ENCODE measurements at places on chromosomes 2 and 18.

DNA sequence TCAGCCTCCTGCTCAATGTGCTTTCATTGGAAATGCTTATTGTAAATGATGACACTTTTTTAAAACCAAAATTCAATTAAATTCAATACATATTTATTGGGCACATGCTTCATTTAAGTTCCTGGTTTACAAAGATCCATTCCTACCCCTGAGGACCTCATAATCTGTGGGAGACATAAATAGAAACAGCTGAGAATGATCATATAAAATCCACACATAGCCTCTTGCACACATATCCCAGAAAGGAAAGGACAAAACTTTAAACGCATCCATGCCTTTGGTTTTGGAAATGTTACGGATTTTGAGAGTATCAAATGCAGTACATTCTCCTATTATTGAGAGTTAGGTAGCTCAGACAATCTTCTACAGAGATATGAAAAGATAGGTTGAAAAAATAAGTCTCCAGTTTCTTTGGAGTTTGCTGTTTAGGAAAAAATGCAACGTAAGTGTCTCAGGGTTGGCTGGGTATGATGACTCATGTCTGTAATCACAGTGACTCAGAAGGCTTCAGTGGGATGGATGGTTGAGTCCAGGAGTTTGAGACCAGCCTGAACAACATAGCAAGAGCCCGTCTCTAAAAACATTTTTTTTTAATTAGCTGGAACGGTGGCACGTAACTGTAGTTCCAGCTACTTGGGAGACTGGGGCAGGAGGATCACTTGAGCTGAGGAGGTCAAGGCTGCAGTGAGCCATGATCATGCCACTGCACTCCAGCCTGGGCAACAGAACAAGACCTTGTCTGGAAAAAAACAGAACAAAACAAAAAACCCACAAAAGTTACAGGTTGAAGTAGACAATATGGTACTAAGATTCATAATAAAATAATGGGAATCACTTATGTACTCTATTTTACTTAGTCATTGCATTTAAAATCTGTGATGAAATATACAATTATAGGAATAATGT lies 3.9 kb upstream of the PRELID3A start:
- peak; percentile 89 for DNase-seq

- no peak for DNase-seq
These were observed 33.7 kb downstream of the SLC9A4 start for GRCh38 chr2:102506743-102507142.

GRCh38 chr2:102236132-102236531 lies 49.3 kb downstream of the IL1RL2 start:
- DNase-seq, result no peak

GRCh38 chr2:216770717-216771116 lies 75.4 kb upstream of the IGFBP5 start:
- DNase-seq, result no peak

DNA sequence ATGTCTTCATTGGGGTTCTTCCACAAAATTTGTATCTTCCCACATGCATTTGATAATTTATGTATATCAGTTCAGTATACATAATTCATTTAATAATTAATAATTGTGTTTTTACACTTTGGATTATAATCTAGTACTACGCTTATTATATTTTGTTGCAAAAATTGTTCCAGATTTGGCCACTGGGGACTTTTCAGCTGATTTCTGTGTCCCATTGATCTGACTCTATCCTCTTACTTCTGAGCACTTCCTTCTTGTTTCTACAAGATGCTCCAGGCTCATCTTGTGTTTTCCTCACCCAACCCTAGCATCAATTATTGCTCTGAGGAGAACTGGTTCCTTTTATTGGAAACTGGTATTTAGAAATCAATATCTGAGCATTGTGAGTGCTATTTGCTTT lies 215.3 kb upstream of the CDH19 start:
- no peak for DNase-seq

DNA sequence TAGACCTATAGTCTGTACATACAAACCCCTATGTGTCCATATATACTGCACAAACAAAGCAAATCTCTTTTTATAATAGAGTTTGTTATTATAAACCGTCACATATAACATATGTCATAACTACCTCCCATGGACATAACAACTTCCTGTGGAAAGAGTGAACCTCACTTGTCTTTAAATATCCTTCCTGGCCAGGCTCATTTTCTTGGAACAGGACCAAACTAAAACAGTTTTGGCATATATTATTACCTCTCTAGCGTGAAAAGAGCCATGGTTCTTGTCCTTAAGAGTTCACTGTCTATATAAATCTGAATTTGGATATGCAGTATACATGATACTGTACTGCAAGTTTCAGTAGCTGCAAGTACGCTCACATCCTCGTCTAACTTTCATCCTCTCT lies 28.3 kb upstream of the DNAJC27 start:
- no peak for DNase-seq

DNA sequence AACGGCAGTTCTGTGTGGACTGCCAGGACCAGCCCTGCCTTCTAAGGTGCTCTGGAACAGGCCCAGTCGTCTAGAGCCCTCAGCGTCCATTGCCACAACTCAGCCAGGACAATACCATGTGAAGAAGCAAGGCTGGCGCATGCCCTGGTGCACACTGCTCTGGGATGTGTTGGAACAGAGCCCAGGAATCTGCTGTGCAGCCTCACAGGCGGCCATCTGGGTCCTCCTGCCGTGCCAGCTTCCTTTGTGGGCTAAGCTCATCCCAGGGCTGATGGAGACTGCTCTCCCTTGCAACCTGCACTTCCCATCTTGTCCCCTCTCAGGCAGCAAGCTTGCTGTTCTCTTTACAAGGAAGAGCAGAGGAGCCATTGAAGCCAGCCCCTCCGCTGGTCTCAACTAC lies 246.4 kb upstream of the PXDN start:
- no peak for DNase-seq

GRCh38 chr2:142320067-142320466 lies 189.3 kb upstream of the LRP1B start:
- DNase-seq, result no peak

DNA sequence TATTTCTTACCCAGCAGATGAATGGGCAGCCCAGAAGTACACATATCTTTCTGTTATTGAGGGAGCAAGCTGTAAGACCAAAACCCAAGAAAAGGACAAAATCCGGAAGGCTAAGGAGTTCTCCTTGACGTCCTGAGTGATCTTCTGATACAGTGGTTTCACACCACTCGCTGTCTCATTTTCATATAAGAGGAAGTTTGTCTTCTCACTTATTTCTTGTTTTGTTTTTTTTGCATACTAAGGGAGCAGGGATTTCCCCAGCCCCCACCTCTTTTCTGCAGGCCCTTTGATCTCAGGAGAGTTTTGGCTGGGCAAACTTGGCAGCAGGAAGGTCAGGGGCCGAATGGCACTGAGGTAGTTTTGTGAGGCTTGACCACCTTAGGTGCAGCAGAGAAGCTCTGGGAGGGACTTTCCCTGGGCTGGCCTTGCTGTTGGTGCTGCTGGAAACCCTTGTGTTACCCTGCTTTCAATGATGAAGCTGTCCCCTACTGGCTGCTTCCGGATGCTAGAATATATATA lies 13.3 kb downstream of the CHRNA1 start:
- DNase-seq, result no peak

DNA sequence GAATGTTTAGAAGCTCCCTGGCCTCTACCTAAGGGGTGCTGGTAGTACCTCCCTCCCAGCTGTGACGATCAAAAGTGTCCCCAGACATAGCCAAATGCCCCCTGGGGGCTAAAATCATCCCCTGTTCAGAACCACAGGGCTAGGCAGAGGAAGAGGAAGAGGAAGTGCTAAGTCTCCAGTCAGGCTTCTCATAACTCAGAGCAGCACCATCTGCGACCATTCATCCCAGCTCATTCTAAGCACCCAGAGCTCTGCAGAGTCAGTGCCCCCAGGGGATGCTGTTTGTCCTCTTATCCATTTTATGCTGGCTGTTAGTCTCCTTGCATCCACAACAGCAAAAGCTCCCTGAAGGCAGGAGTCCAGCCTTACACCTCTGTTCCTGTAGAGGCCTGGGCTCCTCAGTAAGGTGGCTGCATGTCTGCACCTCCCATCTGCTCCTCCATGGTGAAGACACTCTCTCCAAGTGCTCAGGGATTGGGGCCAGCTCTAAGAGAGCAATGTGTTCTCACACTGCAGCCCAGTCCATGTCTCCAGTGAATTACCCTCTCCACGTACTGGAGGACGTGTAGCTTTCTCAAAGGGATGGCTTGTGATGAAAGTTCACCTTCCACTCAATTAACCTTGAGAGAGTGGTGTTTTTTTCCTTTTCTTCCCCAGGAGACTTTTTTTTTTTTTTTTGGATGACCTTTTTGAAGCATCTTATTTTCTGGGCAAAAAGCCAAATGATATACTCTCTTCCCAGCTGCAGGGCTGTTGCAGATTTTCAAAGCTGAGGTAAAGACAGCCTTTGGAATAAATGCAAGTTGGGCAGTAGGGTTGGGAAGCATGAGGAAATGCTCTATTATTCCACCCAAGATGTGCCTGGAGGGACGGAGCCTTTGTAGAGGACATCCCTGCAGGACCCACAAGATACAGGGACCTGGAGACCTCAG lies 158.9 kb upstream of the SLC14A2 start:
- DNase-seq, result no peak

DNA sequence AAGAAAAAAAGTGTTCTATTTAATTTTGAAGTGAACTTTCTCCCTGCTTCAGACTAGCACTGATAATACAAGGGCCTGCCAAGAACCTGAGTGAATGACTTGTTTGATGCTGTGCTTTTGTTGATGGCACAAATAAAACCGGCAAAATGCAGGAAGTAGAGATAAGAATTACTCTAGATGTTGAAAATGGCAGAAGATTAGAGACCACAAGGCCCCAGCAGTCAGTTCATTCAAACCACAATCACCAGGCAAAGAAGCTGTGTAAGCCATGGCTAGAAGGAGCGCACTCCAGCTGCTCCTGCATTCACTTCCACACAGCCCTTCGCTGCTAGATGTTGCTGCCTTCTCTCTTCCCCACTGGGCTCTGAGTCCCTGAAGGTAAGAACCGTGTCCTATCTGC lies 297.1 kb downstream of the AGPS start:
- no peak for DNase-seq

- DNase-seq, result no peak
These were observed 584 bp downstream of the COA5 start for GRCh38 chr2:98607741-98608115.

DNA sequence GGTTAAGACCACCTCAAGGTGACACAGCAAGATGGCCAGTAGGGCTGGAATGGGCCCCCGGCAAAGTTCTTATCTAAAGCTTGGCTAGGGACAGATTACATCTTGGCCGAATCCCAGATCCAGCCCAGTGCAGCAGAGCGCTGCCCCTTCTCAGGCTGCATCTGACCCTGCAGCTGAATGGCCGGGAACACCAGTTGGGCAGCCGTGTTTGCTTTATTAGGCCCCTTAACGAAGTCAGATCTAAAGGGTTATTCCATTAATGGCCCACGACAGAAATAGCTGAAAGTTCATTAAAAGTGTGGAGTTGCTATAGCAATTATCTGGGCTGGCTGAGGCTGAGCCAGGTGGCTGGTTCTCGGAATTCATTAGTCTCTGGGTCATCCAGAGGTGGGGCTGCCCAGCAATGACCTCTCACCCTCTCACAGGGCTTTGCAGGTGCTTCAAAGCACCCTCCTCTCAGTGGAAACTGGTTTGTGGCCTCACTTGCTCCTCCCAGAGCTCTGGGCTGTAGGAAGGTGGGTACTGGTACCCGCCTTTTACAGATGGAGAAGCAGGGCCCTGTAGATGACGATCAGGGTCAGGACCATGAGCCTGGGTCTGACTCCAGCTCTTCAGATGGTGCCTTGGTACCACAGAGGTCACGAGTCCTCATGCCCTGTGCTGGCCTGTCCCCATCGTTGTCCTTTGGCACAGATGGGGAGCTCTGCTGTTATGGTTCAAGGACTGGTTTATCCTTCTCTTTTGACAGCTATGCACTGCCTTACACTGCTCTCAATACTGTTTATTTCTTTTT lies 68.8 kb downstream of the EMX1 start:
- DNase-seq, result no peak

DNA sequence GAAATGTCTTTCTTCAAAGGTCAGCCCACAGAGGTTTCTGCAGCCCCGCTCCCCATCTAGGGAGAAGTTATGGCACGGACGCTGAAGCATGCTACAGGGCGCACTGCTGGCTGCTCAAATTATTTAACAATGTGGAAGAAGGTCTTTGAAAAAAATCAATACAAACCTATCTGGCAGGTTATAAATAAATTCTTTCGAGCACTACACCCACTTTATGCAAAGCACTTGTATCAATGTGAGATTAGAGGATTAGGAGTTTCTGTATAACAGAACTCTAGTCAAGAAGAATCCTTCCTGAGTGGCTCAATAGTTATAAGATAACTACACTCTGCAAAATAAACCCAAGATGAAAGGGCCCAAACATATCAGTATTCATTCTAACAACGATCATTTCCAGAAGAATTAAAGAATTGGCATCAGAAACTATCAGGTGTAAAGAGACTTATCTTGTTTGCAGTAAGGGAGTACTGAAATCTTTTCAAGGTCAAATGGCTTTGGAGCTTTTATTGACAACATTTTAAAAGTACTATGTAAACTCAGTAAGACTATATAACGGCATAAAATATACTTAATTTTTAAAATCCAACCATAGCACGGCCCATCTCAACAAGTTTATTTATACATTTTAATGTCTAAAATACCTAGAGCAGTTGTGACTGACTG lies 103.0 kb upstream of the DNMT3A start:
- DNase-seq, result no peak

DNA sequence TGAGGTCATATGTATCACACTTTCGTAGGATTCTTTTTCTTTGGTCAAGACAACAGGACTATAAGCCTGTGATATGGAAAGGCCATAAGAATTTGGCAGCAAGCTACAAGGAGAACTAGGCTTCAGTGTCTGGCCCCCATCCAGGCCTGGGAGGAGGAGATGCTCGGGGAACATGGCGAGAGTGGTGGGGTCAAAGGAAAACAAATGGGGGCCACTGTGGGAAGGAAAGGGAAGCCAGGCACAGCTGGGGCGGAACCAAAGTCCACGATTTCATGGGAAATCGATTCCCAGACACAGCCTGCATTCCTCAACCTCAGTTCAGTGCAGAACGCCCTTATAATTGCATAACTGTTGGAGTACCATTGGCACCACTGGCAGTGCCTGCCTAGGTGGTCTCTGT lies 58.2 kb downstream of the MBP start:
- DNase-seq, result no peak

DNA sequence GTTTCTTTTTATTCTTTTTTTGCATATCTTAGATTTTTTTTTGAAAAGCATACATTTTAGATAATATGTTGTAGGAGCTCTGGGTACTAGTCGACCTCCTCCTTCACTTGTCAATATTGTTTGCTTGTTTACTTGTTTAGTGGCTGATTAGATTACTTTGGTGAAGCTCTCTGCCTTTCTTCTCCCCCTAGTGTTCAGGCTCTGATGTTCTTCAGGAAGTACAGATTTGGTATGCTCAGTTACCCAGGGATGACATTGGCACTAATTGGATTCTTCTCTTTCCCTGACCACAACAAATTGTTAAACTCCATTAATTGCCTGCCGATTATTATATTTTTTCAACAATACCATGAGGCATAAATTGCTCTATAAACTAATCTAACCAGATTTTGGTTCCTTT lies 491.2 kb downstream of the SUCLG1 start:
- DNase-seq, result no peak

GRCh38 chr2:178913049-178913441 lies 105.8 kb upstream of the TTN start:
- no peak for DNase-seq

Data from HCEC 1CT (cell line).